ENCODE measurements at places on chromosomes 12 and 14.

GRCh38 chr14:34498684-34499412 lies 36.8 kb upstream of the SPTSSA start:
- no peak for DNase-seq

GRCh38 chr12:82867762-82868500 lies 181.2 kb downstream of the TMTC2 start:
- no peak for DNase-seq

- no peak for DNase-seq
Observed at GRCh38 chr14:75096959-75097358, 27.5 kb downstream of the ZC2HC1C start.

- DNase-seq = no peak
Observed at GRCh38 chr14:102882226-102882906, 40.1 kb upstream of the AMN start.

DNA sequence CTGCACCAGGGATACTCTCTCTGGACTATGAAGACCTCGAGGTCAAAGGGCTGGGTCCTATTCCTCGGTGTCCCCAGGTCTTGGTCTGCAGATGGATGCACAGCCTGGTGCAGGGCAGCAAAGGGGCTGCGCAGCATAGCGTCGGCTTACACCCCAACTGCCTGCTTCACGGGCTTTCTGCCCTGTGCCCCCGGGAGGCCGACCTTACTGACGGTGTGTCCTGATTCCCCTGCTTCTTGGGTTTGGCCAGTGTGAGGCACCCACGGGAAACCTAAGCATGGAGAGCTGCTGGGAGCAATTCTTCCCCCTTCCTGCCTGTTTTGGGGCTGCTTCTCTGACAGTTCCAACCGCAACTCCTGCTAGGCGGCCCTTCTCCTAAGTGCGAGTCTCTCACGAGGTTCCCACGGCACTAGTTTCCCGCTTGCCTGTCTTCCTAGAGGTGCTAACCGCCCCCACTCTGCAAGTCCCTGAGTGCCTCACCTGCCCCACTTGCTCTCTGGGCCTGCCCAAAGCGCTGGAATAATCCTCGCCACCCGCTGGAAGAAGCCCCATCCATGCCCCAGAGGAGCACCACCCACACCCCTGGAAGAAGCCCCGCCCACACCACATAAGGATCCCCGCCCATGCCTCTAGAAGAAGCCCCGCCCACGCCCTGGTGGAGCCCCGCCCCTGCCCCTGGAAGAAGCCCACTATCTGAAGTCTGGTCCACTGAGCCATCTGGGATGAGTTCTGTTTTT lies 54.0 kb downstream of the PRIMA1 start:
- no peak for DNase-seq

DNA sequence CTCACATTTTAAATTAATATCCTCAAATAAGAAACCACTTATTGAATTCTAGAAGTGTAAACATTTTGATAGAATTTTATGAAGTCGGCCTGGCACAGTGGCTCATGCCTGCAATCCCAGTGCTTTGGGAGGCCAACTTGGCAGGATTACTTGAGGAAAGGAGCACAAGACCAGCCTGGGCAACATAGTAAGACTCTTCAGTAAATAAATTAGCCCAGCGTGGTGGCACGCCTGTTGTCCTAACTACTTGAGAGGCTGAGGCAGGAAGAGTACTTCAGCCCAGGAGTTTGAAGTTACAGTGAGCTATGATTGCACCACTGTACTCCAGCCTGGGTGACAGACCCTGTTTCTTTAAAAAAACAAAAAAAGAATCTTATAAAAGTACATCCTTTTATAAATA lies 8.9 kb upstream of the ZNF410 start:
- no peak for DNase-seq

DNA sequence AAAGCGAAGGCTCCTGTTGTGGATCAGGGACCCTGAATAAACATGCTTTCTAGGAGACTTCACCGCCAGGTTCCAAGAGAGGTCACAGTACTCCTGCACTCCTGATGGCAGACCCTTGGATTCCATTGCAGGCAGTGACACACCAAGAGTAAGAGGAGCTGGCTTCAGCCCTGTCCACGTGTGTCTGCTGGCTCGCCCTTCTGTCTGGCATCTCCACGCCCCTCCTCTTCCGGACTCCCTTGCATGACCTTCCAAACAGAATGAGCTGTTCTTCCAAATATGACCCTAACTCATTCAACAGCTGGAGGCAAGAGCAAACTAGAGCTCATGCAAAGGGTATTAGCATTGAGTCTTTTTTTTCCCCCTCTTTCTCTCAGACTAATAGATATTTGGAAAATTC lies 233.0 kb upstream of the PLEKHG7 start:
- DNase-seq = no peak

All from activated CD4-positive, CD25-positive, alpha-beta regulatory T cell treated with anti-CD3 and anti-CD28 coated beads, Interleukin-2, amount 50 U/mL, for 16 hours (primary cell).